ENCODE measurements at places on chromosomes 16 and 17.

GRCh38 chr16:81625544-81626153, 153.4 kb upstream of the PLCG2 start:
- DNase-seq: no peak

- DNase-seq: no peak
These were observed 99.0 kb downstream of the PRKCA start for GRCh38 chr17:66401364-66401763.

DNA sequence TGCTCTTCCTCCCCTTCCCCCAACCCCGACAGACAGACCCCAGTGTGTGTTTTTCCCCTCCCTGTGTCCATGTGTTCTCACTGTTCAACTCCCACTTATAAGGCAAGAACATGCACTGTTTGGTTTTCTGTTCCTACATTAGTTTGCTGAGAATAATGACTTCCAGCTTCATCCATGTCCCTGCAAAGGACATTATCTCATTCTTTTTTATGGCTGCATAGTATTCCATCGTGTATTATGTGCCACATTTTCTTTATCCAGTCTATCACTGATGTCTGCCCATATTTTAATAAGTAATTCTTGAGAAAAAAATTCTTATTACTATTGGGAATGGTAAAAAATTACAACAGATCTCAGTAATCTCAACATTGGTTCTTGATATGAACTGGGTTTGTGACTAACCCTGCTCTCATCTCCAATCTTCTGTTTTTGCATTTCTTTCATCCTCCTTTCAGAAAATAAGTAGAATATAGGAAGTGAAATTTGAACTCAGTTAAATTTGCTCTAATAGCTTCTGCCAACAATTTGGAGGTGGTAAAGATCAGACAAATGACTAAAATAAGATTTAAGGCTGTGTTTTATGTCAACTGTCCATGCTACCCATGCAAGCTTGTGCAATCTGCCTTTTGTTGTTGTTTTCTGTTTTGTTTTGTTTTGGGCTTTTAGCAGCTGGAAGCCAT, 11.1 kb downstream of the MARF1 start:
- DNase-seq: no peak

DNA sequence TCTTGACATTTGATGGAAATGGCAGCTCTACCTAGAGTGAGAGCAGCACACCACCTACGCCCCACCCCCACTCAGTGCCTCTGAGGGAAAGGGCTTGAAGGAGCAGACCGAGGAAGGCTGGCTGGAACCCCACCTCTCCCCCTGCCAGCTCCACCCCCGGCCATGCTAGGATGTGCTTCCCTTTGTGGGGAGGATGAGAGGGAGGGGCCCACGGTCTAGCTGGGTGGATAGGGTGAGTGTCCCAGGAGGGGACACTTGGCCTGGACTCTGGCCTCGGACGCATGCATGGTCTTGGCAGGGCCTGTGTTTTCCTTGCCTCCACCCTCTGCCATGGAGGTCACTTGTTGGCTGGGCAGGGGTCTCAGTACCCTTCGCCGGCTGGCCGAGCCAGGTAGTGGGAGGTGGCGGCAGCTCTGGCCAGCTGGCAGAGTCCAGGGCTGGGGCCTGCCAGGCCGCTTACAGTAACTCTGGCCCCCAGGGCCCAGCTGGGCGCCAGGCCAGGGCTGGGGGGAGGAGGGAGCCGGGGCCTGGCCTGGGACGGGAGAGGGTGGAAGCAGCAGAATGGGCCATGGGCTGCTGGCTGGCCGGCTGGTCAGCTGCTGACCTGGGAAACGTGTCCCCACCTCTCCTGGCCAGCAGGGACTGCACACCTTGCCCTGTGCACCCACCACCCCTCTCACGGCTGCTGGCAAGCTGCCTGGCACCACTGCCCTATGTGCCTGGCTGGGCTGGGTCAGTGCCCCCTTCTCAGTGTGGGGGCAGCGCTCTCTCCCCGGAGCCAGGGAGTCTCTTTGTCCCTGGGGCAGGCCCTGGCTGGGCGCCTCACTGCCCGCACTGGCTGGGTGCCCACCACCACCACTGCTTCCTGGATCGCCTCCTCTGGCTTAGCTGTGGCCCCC, 23.0 kb downstream of the RARA start:
- DNase-seq: peak; percentile 30

GRCh38 chr17:57924677-57925076, 30.5 kb downstream of the CUEDC1 start:
- DNase-seq: no peak

GRCh38 chr17:30586818-30587595, 109.8 kb downstream of the GOSR1 start:
- no peak for DNase-seq

- DNase-seq: no peak
These were observed 169.9 kb downstream of the SPECC1 start for GRCh38 chr17:20179041-20179440.

DNA sequence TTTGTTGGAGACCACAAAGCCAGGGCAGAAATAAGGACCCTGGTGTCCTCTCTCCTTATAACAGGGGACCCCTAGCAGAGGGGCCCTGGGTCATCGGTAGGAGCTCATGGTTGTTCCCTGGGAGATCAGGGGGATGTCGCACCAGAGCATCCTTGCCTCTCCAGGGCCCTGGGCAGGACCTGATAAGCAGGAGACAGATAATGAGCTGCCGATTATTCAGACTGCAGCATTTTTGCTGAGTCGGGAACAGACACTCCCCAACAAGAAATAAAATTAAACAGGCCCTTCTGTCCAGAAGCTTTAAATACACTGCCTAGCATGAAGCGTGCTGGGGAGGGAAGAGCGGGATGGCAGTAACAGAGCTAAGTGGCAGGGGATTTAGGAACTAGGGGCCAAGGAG, 15.4 kb upstream of the GFAP start:
- no peak for DNase-seq

- no peak for DNase-seq
These were observed 25.7 kb downstream of the STAT5A start for GRCh38 chr17:42313773-42314566.

DNA sequence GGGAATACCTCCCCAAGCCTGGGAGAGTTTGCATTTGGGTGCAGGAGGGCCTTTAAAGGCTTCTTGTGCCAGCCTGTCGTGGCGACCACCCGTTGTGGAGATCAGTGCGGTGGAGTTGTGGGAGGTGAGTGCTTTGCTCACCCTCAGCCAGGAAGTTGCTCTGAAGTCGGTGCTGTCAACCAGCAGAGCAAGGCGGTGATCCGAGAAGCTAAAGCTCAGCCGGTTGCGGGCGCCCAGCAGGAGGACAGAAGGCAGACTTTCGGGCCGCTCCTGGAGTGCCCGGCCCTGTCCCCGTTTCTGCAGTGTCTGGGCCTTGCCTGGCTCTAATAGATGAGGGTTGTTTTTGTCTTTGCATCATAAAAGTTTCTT, 1.4 kb downstream of the UBE2I start:
- DNase-seq: no peak

DNA sequence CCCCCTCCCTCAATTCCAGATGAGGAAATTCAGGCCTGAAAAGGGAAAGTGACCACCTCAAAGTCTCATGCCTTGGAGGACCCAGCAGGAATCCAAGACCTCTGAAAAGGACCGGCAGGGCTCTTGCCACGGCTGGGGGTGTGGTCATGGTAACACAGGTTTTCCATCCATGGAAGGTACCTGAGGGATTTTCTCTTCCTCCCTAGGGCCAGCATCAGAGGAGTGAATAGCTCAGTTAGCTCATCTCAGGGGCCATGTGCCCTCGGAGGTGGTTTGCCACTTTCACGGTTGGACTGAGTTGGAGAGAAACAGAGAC, 1.3 kb downstream of the CIITA start:
- DNase-seq: no peak

DNA sequence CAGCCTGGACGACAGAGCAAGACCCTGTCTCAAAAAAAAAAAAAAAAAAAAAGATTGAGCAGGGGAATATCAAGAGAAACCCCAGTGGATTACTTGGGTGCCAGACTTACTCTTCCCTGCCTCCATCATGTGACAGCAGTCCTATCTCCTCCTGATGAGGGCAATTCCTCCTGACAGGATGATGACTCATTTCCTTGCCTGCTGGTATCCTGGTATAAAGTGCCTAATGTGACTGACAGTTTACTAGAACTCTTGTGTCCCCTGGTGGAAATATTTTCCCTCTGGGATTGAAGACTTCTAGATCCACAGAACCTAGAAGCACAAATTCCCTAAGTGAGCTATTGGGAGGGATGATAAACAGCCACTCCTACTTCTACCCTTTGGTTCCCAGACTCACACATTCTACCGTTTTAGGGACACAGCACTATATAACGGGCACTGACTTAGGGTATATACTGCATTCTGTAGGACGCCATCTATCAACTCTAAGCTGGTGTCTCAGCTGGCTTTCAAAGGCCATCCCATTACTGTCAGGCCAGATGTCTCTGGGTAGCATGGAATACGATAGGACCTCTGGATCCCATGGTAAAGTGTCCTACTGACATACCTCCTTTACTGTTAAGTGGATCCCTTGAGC, 114.6 kb upstream of the MED13 start:
- no peak for DNase-seq

DNA sequence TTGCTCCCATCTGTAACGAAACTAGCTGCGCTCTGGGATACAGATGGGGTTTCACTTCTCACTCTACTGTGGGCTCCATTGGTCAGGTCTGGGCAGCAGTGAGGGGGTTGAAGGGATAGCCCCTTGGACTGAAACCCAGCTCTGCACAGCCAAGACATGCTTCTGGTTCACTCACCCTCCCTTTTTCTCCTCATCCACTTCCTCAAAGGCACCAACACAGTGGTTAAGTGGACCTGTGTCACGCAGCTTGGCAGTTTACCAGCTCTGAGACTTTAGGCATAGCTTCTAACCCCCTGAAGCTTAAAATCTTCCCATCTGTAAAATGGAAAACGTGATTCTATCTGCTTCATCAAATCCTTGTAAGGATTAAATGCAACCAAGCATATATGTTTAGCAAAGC, 11.5 kb upstream of the KRT38 start:
- DNase-seq: no peak

GRCh38 chr16:28596840-28597691, at the start of gene SULT1A2:
Gene SULT1A2, minus strand, starts transcription at chr16:28597050. Its CDS starts 1,120 bp downstream, at chr16:28595930.
- DNase-seq: no peak

GRCh38 chr17:65013613-65014391, 42.7 kb downstream of the GNA13 start:
- DNase-seq: no peak

GRCh38 chr17:2814049-2814448, 17.8 kb downstream of the RAP1GAP2 start:
- DNase-seq: no peak

- DNase-seq: no peak
These were observed 8.8 kb downstream of the FAAP100 start for GRCh38 chr17:81543339-81543675.

GRCh38 chr17:42337442-42337841, 49.1 kb downstream of the STAT5A start:
- DNase-seq: no peak

DNA sequence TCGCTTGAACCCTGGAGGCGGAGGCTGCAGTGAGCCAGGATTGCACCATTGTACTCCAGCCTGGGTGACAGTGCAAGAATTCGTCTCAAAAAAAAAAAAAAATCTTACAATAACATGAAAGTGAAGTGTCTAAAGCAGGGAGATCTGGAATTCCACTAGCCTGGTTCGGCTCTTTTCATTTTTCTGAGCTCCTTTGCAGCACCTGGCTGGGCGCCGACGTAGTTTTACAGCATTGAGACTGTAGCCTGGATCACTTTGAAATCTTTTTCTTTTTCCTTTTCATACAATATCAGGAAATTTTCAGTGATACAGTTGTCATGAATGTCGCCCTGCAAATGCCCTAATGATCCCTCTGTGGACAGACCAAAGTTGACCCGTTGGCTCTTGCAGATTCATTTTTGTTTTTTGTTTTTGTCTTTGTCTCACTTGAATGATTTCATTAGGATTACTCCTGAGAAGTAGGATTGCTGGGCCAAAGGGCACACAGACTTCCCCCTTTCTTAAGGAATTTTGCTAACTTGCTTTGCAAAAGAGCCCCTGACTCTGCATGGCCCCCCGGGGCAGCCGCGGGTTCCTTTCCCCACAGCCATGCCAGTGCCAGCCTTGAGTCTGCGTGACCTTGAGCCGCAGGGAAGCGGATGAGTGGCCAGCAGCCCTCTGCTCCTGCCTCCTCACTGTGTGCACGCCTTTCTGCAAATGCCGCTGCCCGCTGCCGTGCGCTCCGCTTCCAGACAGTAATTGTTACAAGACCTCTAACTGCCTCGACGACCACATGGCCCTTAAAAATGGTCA, 28.0 kb downstream of the CRISPLD2 start:
- DNase-seq: no peak

DNA sequence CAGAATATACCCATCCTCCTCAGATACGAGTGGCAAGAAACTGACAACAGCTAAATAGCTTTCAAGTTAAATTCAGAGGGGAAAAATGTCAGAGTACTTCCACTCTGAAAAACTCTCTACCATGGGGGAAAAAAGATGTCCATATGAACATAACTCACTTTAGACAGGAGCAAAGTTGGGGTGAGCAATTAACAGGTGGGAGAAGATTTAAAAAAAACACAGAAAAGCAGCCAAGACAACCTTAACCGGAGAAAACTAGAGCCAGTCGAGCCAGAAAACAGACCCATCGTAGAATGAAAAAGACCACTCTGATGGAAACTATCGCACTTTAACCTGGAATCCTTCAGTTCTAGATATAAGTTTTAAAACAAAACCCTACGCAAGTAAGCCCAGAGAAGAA, 833 bp downstream of the TERF2 start:
- no peak for DNase-seq

DNA sequence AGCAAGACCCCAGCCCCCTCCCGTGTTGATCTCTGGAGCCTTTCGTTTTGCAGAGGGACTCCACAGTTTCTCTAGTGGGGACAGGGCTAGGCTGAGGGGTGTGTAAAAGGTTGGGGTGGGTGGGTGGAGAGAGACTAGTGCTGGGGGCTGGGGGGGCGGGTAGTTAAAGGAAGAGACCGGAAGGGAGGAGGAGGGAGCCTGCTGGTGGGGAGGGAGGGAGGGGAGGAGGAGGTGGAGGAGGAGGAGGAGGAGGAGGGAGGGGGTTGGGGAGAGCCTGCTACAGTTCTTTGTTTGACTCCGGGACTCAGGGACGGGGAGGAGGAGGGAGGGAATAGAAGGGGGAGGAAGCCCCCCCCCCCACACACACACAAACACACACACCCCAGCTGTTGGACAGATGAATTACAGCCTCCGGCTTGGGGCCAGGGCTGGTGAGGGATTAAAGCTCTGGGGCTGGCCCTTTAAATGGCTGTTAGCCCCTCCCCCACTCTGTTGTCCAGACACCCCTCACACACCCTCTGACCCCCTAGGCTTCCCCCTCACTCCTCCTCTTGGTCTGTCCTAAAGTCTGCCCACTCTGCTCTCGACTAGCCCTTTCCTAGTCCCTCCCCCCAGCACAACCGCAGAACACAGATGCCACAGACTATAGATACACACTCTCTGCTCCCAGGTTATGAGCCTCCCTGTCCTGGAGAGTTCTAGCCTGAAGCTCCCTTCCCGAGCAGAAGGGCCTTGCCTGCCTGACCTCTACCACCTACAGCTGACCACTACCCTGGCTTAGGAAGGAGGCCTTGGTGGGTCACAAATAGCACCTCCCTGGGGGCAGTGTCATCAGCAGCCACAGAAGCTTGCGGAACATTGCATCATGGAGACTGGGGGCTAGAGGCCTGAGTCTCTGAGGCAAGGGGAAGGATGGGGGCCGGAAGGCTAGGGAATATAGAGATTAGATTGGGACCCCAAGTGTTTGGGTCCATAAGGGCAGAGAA, 4.4 kb downstream of the KDM6B start:
- DNase-seq: peak; percentile 80

GRCh38 chr17:14351493-14351892, 50.6 kb downstream of the HS3ST3B1 start:
- DNase-seq: no peak
